T-cell (primary cell): ENCODE measurements at places on chromosomes 1 and 21.

- no peak for DNase-seq
These were observed 96.4 kb downstream of the RUNX1 start for GRCh38 chr21:34952701-34953100.

DNA sequence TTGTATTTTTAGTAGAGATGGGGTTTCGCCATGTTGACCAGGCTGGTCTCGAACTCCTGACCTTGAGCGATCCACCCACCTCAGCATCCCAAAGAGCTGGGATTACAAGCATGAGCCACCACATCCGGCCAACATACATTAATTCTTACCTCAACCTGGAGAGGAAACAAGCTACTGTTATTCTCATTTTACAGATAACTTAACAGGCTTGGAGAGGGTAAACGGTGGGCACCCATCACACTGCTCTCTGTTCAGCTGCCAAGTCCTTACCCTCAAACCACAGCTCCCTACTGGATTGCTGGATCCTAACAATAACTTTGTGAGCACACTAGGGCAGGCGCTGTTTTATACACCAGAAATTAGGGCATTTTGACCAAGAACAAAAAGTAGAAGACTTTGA is 93.6 kb upstream of the BARHL2 start:
- DNase-seq = no peak

DNA sequence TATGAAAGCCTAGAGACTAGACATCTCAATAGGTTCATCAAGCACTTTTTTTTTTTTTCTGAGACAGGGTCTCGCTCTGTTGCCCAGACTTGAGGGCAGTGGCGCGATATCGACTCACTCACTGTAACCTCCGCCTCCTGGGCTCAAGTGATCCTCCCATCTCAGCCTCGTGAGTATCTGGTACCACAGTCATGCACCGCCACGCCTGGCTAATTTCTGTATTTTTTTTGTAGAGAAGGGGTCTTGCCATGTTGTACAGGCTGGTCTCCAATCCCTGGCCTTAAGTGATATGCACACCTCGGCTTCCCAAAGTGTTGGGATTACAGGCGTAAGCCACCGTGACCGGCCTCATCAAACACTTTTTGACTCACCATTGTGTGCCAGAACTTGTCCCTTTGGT is 613 bp upstream of the GPATCH4 start:
- DNase-seq = no peak

DNA sequence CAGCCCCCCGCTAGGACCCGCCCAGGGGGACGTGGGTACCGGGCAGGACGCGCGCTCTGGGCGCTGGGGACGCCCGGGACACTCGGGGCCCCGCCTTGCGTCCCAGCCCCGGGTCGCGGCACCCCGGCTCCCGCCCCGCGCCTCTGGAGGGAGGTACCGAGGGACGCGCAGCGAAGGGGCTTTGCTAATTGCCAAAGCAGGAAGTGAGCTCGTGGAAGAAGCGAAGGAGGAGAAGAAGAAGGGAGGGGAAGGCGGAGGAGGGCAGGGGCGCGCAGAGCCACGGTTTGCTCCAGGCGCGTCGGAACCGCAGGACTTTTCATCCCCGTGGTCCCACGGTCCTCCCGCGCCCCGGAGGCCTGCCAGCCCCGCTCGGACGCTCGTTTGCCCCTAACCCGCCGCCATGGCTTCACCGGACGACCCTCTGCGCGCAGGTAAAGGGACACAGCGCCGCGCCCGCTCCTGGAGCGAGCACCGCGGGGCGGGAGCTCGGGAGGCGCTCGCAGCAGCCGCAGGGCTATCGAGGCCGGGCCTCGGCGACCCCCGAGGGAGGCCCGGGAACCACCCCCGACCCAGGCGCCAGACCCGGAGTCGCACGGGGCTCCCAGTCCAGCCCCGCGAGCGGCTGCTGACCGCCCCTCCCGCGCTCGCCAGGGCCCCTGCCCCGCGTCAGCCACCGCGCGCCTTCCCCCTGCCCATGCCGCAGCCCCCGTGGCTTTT is 1.3 kb downstream of the EDARADD start:
- peak; percentile 41 for DNase-seq

DNA sequence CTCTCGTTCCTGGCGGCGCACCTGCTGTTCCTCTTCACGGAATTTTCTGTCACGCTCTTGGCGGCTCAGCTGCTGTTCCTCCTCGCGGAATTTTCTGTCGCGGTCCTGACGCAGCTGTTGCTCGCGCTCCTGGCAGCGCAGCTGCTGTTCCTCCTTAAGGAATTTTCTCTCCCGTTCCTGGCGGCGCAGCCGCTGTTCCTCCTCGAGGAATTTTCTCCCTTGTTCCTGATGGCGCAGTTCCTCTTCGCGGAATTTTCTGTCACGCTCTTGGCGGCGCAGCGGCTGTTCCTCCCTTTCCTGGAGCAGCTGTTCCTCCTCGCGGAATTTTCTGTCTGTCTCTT is 6.4 kb downstream of the TCHH start:
- no peak for DNase-seq

DNA sequence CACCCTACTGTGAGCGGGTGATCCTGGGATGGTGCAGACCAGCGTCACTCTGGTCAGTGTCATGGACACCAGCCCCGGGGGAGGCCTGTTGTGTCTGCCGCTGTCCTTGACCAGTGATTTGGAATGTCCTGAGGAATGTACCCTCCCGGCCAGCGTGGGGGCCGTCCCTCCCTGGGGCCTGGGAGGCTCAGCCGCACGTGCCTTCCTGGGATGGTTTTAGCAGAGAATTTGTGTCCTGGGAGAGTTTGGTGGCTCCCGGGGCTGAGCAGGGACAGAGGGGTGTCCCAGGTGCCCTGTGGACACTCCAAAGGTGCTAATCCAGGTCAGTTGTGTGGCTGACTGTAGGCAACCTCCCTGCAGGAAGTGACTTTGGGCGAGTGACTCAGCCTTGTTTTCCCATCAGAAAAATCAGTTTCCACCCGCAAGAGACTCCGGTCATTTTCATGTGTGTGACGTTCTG is 6.2 kb downstream of the ARHGEF16 start:
- DNase-seq = no peak

DNA sequence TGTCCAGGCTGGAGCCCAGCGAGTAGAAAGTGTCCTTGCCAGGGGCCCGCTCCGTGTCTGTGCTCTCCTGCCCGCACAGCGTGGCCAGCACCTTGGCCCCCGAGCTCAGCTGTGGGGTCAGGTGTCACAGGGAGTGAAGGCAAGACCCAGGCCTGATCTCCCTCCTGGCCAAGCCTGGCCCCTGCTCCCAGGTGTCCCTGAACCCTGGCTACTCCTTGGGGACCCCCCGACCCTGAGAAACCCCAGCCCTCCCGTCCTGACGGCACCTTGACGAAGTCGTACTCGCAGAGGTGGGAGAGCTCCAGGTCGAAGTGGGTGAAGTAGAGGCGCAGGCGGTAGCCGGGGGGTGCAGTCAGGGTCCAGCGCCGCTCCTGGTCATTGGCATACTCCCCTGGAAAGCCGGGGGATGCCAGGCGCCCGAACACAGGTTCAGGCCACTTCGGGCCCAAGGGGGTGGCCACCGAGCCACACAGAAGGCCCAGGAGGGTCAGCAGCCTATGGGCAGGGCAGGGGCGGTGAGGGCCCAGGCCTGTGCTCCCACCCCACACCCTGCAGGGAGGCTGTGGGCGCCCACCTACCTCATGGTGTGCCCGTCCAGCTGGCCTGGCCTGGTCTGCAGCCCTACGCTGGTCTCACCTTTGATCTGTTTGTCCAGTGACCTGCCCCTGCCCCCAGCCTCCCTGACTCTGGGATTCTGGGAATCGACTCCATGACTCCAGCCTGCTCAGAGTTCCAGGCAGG is at the start of gene MASP2:
TSS of gene MASP2 (minus strand) at position 615 of the 741 bp plus-strand sequence. CDS start at position 583, 32 bp downstream.
- DNase-seq = no peak

GRCh38 chr1:199113265-199113869 is 474.5 kb downstream of the PTPRC start:
- peak; percentile 40 for DNase-seq

- no peak for DNase-seq
These were observed 41.9 kb upstream of the IVNS1ABP start for GRCh38 chr1:185358957-185359356.

DNA sequence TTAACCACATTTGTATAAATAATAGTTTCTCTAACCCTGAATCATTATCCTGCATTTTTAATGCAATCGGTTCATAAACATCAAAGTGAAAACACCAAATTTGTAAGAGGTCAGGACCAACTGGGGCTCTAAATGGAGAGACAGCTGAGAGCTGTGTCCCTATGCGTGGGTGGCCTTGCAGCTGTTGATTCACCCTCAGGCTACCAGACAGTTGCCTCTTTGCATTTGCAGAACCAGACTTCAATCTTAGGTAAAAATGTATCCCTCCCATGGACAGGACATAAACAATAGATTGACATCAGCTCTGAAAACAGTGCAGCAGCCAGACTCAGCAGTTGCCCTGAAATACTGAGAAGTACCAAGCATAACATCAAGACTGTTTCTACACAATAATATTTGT is 8.8 kb upstream of the TGFB2 start:
- DNase-seq = no peak
